ENCODE measurements at places on chromosomes 2 and 18.

- no peak for DNase-seq
These were observed 12.1 kb downstream of the IMPA2 start for GRCh38 chr18:11993264-11993916.

- peak; percentile 67 for DNase-seq
These were observed 11.3 kb downstream of the GFPT1 start for GRCh38 chr2:69375494-69376353.

DNA sequence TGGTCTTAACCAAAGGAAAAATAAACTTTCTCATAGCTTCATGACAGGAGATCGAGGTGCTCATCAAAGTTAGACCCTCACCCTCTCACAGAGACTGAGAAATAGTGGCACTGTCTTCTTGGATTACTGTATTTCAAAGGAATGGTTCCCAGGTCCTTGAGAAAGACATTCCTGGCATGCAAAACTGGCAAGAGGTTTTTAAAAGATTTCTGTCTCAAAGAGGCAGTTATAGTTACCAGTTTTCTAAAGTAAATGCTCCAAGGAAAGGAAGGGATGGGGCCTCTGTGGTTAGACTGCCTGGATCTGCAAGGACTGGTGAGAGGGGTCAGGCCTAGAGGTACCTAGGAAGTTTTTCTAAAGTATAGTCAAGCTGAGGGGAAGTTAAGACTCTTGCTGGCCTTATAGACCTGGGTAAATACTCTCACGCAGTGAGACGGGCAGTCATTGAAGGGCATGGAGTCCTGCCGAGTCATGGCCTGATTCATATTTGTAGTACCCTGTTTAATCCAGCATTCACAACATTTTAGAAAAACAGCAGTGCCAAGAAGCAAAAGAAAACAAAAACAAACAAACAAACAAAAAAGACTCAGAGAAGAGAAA, 226.1 kb downstream of the DOK6 start:
- no peak for DNase-seq

GRCh38 chr2:88642278-88642677, 15.0 kb upstream of the EIF2AK3 start:
- DNase-seq: no peak

DNA sequence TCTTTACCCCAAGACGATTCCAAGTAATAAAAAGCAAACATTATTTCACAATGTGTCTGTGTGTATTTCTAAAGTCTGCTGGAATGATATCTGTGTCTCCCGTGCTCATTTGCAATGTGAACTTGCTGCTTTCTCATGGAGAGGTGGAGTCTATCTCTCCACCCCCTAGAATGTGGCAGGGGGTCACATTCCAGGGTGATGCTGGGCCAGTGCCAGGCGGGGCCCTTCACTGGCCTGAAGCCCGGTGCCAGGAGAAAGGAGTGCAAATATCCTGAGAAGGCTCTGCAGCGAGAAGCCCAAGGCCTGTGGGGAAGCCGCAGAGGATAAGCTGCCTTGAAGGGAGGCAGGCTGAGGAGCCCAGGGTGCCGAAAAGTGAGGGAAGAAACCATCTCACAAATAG, 26.8 kb upstream of the LDLRAD4 start:
- no peak for DNase-seq

GRCh38 chr2:120444691-120445240, 98.8 kb downstream of the INHBB start:
- no peak for DNase-seq

- DNase-seq: no peak
These were observed 108.1 kb upstream of the SLC1A4 start for GRCh38 chr2:64881037-64881492.

GRCh38 chr2:70456585-70457495, 96.8 kb downstream of the TGFA start:
- no peak for DNase-seq

- DNase-seq: no peak
These were observed 40.9 kb upstream of the NEB start for GRCh38 chr2:151775057-151775740.

DNA sequence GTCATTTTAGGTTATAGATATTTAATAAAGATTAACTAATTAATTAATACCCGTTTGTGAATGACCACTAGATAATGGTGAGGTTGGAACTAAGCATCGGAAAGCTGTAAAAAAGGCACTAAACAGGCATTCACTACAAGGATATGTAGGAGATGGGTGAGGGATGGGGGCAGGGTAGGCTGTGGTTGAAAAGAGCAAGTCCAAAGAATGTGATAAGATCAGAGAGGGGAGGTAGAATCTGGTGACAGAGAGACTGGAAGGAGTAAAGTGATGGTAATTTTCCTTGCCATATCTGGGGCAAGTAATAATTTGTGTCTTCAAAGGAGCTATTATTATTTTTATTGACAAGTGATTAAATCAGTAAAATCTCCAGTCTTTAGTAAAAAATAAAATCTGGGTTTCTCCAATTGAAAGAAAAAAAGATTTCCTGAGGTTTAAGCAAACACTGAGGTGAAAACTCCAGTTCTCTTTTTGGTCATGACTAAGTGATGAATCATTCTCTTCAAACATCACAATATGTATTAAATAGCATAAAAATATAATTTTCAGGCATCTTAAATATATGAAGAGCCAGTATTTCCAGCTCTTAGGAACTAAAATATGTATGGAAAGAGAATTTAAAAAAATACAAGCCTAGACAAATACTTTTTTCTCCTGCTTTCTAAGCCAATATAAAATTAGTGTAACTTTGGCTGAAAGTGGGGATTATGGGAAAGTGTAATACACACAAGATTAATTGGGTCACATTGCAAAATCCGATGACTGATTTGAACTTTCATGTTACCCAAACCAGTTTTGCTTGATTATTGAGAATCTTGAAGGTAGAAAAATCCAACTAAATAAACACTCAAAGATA, 259.1 kb upstream of the RBMS1 start:
- no peak for DNase-seq

DNA sequence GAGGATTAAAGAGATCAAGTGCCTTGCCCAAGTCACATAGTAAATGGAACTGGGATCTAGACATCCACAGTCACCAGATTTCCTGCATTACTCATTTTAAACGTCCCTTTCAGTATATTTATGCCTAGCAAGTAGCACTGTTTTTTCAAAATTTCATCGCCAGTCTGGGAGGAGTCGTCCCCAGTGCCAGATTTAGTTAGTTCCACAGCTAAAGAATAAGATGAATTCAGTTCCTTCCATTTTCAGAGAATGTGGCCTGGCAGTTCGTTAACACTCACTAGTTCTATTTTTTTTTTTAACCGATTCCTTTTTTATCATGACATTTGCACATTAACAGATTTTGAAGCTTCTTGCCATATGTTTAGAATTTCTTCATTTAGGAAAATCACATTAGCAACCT, 11.2 kb downstream of the GRP start:
- no peak for DNase-seq

GRCh38 chr2:148607566-148607965, 37.0 kb upstream of the EPC2 start:
- no peak for DNase-seq

- peak; percentile 52 for DNase-seq
These were observed 733 bp upstream of the CXCR2 start for GRCh38 chr2:218125095-218125494.

- no peak for DNase-seq
These were observed 38.8 kb downstream of the NRP2 start for GRCh38 chr2:205721057-205721449.

DNA sequence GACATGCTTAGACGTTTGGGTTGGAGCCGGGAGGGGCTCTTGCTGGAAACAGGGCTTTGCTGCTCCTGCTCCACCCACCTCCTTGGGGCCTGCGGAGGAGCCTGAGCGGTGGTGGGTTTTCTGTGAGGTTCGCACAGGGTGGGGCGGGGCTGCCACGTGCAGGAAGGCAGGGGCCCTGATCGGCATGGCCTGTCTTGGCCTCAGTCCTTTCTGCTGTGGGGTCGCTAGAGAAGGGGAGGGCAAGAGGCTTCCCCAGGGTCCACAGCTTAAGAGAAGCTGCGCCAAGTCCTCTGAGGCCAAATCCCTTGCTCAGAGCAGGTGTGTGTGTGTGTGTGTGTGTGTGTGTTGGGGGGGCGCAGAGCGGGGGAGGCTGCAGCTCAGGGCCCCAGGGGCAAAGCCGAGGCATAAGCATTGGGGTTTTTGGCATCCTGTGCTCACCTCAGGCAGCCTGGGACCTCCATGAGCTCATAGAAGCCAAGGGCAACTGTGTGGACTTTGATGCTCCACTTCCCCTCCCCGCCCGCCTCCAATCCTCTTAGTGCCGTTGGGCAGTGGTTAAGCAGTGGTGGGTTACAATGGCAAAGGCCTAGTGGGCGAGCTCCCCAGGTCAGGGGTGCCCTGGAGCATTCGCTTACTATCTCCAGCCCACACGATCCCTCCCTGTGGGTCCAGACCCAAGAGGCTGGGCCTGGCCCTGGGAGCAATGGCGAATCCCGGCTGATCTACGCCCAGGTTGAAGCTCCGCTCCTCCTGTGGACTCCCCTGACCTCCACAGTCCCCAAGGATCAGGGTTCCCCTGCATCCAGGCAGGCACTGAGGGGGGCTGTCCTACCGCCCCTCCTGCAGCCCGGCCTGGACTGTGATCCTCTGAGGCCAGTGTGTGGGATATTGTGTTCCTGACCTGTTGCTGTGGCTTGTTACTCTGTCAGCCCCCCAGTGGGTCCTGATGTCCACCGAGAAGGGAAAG, 28.9 kb downstream of the TOGARAM2 start:
- DNase-seq: no peak

GRCh38 chr2:74020702-74021406, 36.1 kb downstream of the TET3 start:
- no peak for DNase-seq

DNA sequence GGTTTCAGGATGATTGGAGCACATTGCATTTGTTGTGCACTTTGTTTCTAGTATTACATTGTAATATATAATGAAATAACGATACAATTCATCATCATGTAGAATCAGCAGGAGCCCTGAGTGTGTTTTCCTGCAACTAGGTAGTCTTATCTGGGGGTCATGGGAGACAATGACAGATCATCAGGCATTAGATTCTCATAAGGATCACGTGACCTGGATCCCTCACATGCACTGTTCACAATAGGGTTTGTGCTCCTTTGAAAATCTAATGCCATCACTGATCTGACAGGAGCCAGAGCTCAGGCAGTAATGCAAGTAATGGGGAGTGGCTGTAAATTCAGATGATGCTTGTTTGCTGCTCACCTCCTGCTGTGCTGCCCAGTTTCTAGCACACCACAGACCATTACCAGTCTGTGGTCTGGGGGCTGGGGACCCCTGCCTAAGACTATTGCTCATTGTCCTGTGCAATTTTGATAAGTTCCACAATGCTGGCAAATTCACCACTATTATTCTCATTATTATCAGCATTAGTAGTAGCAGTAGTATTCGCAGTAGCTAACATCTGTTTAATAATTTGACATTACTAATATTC, 428.7 kb upstream of the TNP1 start:
- DNase-seq: no peak

DNA sequence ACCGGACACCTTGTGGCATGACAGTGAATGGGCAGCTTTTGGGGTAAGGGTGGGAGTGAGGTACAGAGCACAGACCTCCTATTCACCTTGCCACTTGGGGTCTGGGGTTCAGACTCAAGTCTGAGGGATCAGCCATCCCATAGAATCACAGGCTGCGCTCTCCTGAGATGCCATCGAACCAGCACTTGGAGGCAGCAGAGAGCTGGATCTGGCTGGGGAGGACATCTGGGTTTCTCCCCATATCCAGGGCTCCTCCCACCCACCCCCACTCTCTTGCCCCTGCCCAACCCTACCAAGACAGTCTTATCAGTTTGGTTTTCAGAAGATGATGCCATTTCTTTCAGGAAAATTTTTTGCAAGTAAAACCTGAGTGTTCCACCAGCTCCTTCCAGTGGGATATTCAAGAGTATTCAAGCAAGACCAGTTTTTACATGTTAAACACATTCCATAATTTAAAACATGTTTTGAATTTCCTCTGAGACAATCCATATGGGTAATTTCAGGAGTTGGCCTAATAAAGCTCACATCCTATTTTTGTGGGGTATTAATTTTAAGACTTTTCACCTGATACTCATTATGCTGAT, 29.2 kb upstream of the TEX44 start:
- peak; percentile 56 for DNase-seq

- no peak for DNase-seq
These were observed 208.9 kb downstream of the KLHL29 start for GRCh38 chr2:23593752-23594459.

GRCh38 chr18:28178720-28179119, 1.8 kb upstream of the CDH2 start:
- no peak for DNase-seq

DNA sequence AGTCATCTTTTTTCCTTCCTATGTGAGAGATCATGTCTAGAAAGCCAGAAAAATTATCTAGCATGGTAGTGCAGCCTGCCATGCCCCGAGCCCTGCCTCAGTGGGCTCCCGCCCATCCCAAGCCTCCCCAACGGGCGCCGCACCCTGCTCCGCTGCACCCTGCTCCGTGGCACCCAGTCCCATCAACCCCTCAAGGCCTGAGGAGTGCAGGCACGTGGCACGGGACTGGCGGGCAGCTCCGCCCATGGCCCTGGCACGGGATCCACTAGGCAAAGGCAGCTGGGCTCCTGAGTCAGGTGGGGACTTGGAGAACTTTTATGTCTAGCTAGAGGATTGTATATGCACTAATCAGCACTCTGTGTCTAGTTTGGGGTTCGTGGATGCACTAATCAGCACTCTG, 83.4 kb upstream of the COL3A1 start:
- DNase-seq: no peak

- no peak for DNase-seq
These were observed 146.1 kb upstream of the ZSWIM2 start for GRCh38 chr2:186995092-186995491.

DNA sequence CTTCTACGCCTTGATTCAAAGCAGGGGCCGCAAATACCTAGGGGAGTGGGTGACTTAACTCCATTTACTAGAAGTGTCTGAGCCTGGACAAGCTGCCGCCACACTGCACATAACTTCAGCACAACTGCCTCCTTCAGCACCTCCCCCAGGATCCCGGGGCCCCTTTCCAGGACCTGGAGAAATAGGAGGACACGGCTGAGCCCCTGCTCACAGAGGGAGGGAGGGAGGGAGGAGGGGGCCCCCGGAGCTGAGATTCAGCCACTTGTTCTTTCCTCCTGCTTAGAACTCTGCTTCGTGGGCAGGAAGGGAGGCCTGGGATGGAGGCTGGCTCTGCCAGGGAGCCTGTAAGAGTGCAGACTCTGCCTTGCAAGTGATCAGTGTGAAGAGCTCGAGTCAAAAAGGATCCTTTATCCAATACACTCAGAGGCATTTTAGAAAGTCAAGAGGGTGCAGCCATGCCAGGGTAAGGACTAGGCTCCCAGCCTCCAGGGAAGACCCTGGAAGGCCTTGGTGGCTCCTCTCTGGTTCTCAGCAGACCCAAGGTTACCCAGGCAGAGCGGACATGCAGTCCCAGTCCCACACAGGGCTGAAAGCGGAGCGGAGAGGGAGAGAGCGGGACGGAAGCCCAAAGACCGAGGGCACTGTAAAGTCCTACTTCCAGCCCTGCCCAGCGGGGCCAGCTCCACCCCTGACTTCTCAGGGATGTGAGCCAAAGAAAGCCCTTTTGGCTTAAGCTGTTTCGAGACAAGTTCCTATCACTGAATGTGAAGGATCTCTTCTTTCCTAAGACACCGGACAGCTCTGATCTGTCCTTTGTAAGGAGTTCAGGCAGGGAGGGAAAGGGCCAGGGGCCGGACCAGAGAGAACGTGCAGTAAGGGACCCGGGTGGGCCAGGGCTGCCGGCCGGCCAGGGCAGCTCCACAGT, 8.6 kb upstream of the ARMC9 start:
- DNase-seq: no peak

- DNase-seq: no peak
These were observed 27.5 kb upstream of the KCTD1 start for GRCh38 chr18:26575865-26576217.
